ENCODE measurements at places on chromosomes 6 and 20.

DNA sequence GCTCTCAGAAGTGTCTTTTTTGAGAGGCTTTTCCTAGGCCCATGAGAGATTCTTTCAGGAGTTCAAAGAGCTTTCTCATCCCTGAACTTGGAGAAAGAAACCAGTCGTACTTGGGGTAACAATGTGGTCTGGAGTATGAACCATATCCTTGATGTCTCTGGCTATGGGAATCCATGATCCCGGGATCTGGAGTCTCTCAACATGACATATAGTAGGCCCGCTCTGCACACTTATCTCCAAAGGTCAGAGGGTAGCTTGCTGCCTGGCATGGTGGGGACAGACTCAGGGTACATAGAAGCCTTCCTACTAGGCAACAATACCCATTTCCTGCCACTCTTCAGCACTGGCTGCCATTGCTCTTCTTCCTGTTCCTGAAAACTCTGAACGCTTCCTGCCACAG, 42.2 kb upstream of the NFATC2 start:
- DNase-seq: peak; percentile 24

DNA sequence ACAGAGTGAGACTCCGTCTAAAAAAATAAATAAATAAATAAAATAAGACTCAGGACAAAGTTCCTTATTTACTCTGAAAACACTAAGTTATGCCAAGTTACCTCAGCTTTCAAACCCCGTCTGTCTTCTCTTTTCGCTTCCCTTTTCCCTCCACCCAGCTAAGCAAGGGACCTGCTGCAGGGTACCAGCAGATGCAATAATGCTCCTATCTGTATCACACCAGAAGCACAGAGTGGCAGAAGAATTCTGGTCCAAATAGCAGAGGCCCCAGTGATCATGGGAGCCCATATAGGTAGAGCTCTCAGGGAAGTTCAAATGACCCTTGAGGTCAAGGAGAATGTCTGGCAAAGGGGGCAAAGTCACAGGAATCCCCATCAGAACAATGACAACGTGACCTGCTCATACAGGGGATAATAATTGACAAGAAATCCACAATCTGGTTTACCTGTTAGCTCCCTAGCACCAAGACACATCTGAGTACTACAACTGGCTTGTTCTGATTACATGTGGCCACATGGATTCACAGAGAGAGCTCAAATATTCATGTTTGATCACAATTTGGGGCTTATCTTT, 8.7 kb downstream of the GCM1 start:
- DNase-seq: peak; percentile 5

DNA sequence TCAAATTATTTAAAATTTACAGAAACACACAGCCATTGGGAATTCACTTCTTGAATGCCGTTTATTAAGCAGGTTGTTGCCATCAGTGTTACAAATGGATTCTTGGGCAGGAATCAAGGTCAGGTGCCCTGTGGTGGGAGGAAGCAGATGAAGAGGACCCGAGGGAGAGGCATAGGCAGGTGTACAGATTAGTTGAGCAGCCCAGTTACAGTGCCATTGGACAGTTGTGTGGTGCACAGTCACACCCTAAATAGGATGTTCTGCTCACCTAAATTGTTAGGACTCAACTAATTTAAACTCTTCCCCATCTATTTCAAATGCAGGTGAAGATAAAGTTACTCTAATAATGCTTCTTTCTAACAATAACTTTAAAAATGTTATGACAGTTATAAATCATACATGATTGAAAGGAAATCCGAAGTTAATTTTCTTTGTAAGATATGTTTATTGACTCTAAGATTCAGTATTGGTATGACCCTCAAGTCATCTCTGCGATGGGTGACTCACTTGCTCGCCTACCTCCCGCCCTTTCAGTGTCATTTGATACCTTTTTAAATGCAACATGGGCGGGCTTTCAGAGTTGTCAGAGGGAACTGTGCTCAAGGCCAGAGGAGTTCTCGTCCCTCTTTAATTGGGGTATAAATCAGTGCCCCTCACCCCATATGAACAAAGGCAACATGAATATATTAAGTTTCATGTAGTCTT, 35.1 kb downstream of the DSE start:
- no peak for DNase-seq

- peak; percentile 88 for DNase-seq
Measured at GRCh38 chr6:116561377-116562018, 7.9 kb downstream of the CALHM4 start.

DNA sequence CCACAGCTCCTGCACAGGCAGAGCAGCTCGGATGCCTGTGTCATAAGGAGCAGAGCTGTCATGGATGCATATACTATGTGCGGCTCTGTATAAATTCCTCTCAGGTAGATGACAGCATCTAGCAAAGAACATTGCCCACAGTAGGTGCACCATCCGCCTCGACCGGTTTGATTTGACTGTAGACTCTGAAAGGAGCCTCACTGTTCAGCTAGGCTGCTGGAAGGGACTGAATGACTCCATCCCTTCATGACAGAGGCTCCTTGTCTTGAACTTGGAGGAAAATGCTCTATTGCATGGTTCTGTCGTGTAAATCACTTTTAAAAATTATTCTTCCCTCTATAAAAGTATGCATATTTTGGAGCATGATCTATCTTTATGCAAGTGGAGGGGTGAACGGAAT, 128.8 kb upstream of the QKI start:
- no peak for DNase-seq

GRCh38 chr6:90315354-90315950, 18.8 kb upstream of the BACH2 start:
- DNase-seq: no peak

DNA sequence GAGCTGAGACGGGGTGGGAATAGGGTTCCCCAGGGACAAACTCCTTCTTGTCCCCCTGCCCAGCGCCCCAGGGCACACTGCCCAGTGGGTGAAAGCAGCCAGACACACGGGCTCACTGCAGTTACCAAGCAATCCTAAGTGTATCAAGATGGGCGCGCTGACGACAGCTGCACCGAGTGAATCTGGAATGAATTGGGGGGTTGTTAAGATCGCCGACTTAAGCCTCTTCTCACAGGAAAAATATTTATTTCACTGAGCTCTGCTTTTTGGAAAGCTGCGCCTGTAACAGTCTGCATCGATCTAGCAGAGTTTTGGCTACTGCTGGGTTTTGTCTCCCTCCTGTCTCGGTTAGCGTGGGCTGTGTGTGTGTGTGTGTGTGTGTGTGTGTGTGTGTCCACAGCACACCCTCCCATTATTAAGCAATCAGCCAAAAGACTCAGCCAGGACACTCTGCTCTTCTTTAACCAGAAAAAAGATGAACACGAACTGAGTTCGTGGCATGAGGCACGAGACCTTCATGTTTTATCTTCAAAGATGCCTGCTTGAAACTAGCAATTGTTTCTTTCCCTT, 35.9 kb downstream of the RIPOR3 start:
- DNase-seq: no peak

DNA sequence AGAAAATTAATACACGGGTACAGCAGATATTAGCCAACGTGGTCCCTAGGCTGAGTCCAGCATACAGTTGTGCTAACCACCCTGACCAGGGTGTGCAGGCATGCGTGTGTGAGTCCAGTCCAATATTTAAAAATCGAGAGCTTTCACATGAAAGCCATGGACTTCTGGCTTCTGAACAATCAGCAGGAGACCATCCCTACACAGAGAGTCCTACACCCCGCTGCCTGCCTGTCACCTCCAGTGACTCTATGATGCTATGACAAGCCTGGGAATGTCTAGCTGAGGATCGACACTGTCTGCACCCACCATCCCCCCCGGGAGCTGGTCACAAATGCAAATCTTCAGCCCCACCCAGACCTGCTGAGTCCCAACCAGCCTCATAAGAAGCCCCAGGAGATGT, 7.9 kb downstream of the ACSS1 start:
- no peak for DNase-seq

Data from suppressor macrophage (primary cell).